ENCODE measurements at places on chromosomes 12 and 14.

DNA sequence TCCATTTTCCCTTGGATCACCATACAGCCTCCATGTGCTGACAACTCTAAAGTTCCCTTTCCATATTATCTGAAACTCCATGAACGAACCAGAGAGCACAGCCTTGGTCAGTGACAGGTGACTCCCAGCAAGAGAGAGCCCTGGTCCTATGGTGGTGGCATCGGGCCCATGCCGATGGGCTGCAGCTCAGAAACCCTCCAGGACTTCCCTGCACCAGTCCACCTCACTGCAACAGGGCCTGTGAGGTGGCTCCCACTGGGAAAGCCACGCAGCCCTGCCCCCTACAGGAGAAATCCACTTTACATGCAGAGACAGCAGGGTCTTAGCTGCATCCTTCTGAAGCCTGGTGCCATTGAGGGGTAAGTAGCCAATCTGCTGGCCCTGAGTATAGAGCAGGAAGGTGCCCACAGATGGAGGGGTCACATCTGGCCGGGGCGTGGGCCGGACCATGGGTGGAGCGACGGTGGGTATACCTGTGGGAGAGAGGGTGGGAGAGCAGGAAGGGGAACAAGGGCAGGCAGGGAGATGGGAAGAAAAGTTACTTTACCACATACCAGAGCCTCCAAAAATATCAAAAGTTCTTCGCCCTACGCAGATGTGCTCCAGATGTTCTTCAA, 24.7 kb downstream of the RTRAF start:
- DNase-seq: no peak

- no peak for DNase-seq
Observed at GRCh38 chr12:53928054-53928835, 10.4 kb upstream of the HOXC13 start.

DNA sequence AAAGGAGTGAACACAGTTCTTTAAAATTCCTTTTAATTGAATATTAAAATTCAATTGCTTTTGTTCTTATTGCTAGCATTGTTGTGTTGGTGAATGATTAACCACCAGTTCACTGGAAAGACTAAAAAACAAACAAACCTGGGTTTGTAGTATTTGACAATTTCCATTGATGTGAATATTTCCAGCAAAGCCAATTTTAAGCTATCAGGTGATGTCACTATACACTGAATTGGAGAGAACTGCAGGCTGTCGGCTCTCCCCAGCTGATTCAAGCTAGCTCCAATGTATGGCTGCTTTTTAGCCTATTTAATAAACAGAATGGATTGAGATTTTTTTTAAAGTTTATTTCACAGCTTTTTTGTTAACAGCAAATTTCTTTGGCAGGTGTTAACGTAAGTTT, 1753.6 kb upstream of the SEL1L start:
- DNase-seq: no peak

- DNase-seq: peak; percentile 5
Observed at GRCh38 chr12:75587340-75588106, 76.1 kb upstream of the KRR1 start.

- DNase-seq: peak; percentile 55
Observed at GRCh38 chr14:26281280-26281998, 316.4 kb downstream of the NOVA1 start.

DNA sequence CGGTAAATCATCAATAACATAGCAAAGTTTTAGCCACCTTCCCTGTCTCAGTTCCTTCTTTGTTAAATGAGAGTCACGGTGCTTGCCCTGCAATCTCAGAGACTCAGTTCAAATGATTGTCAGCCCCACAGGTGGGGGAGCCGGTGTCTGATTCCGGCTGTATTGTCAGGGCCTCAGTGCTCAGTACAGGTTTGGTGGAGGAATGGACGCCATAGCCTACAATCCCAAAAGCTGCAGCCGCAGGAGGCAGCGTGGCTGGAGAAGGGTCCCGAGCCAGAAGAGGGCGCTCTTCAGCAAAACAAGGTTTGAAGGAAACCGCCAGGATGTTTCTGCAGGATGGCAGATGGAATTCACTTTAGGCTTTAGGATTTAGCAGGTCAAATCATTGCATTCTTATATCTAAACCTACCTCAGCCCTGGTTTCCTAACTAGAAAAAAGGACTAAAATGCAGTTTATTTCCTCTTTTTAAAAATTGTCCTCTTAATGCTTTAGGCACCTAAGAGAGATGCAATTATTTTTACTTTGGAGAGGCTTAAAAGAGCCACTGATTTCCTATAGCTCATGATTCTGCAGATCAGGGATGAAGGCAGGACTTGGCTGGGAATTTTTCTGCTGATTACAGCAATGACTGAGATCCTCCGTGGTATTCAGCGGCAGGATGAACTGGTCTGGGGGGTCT, 29.2 kb downstream of the FOS start:
- peak; percentile 83 for DNase-seq

- DNase-seq: no peak
Observed at GRCh38 chr14:101227611-101228594, 324.4 kb upstream of the RTL1 start.

GRCh38 chr14:48582938-48583337, 907.5 kb upstream of the MDGA2 start:
- no peak for DNase-seq

- peak; percentile 83 for DNase-seq
Observed at GRCh38 chr12:63826006-63826585, 18.4 kb upstream of the SRGAP1 start.

DNA sequence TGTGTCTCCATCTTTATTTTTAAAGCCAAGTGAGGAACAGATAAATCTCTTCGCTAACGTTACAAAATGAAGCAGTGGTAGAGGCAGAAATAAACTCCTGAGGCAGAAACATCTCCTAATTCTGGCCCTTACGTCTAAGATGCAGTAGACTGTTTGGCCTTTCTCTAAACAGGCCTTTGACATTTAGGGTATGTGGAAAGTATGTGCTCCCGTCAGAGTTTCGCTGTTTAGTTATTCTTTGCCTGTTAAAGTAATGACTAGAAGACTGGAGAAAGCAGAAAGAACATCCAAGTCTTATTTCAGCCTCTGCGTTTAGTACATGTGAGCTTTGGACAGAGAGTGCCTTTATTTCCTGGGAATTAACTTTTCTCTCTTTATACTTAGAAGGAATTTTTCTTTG, 216.6 kb downstream of the RAD51B start:
- no peak for DNase-seq

DNA sequence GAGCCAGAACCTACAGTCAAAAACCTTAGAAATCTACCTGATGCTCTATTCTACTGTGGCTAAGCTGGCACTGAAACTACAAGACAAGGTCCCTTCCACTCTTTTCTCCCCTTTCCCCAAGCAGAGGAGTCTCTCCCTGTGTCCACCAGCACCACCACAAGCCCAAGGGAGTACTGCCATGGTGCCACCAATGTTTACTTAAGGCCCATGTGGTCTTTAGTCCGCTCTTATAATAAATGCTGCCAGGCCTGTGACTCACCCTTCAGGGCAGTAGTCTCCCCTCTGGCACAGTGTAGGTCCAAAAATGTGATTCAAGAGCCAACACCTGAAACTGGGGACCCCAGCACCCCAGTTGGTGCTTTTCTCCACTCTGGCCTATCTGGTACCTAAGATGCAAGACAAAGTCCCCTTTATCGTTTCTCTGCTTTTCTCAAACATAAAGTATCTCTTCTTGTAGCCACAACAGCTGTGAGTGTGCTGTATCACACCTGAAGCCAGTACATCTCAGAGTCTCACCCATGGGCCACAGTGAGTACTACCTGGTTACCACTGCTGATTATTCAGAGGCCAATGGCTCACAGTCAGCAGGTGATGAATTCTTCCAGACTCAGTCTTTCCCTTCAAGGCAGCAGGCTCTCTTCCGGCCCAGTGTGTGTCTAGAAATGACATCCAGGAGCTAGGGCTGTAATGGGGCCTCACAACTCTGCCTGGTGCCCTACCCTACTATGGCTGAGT, 29.3 kb downstream of the SLC38A2 start:
- no peak for DNase-seq

All from GM03348 (cell line).